T-helper 22 cell (primary cell): ENCODE measurements at places on chromosomes 2 and 18.
A peak's percentile ranks its signal among the peaks of the same experiment; 100 is the strongest.

DNA sequence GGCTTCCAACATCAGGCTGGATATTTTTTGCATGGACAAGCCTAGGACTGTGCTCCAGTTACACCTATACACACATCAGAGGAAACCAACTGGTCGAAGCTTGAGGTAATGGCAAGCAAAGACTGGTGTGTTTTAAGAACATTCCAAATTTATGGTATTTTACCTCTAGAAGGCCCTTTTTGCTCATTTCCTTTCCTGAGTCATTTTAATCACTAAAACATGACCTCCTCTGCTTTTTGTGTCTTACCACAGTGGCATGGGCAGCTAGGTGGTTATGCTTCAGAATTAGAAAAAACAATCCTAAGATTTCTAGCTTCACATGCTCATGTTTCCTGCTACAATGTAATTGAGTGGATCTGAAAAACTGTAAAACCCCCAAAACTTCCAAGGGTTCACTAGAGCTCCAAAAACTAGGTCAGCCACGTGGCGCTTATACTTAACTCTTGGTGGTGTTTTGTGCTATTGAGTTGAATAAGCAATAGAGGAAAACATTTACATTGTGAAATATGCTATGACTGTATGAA lies 30.6 kb upstream of the CHRNA1 start:
- DNase-seq, result no peak

DNA sequence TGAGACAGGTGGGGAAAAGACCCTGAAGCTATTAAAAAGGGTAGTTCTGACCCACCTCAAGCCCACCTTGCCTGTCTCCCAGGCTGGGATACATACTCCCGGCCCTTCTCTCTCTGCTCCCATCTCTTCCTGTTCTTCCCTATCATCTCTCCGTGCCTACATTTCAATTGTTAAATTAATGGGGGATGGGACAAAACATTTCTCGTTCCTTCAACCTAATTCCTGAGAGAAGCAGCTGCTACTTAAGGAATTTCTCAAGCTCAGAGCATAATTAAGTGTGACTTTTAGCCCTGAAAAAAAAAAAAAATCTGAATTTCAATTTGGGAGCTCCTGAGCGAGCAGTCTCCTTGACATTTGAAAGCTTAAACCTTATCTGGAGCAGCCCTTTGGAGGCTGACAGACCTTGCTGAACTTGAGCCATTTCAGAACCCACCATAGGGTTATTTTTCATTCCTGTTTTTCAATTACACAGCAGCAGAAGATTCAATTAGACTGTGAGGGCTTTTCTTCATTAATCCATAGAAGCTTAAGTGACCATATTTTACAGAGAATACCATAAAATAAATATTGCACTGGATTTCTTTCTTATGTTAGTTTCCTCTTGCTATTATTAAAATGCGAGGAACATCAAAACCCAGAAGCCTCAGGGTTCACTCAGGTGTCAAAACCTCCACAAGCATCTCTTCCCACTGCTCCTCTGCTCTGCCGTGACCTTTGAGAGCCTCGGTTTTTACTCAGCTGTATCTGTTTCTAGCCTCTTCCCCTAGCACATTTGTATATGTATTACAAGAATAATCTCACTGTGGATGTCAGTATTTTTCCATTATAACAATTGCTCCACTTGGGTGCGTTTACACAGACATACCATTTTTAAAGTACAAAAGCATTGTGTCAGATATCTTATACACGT lies 125.7 kb downstream of the B3GNT2 start:
- no peak for DNase-seq

DNA sequence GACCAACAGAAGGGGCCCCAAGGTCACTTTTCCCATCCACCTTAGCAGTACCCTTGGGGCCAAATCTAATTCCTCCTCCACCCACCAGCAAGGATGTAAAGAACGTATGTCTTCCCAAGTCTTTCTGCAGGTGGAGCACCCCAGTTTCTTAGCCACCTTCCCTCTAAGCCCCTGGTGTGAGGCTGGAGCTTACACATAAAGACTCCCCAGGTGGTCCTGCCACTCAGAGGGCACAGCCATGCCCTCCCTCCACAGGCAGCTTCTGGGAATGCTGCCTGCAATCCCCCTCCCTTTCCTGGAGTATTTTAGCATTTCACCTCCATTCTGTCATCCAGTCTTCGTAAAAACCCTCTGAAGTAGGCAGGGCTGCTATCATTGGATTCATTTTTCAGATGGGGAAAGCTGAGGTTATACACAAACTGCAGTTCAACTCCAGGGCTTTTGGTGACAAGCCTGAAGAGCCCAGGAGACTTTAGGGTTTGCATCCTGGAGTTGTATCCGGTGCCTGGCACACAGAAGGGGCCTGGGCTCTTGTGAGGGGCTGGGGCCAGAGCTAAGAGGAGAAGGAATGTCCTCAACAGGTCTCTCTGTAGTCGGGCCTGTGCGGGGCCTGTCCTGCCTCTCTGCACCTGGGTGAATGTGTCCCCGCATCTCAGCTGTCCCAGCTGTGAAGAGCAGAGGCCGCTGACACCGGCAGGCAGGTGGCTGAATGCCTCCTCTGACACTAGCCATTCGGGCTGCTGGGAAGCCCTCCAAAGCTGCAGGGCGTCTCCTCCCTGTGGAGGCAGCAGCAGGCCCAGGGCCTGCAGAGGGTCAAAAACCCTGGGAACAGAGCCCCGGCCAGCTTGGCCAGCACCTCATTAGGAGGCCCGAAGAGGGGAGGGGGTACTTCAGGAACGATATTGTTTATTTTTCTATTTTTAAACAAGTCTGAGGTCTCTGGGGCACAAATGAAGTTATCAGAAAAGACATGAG lies 27.6 kb downstream of the CIB4 start:
- no peak for DNase-seq

- DNase-seq, result no peak
These were observed 389.6 kb upstream of the CDH19 start for GRCh38 chr18:66993492-66993891.

DNA sequence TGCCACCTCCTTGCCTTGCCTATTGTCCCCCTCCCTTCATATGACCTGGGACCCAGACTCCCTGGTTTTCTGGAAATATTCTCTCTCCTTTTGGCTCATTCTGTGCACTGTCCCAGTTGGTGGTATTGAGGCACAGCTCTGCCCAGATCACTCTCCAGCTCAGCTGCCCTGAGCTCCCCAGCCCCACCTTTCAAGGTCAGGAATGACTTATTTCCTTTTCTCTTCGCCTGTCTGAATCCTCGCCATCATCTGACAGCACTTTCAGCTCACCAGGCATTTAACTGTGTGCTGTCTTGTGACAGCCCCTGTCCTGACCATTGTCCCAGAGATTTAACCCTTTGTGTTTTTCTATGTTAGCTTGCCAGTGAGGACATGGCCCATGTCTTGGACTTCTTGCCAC lies 133.0 kb downstream of the MSH2 start:
- DNase-seq, result no peak

DNA sequence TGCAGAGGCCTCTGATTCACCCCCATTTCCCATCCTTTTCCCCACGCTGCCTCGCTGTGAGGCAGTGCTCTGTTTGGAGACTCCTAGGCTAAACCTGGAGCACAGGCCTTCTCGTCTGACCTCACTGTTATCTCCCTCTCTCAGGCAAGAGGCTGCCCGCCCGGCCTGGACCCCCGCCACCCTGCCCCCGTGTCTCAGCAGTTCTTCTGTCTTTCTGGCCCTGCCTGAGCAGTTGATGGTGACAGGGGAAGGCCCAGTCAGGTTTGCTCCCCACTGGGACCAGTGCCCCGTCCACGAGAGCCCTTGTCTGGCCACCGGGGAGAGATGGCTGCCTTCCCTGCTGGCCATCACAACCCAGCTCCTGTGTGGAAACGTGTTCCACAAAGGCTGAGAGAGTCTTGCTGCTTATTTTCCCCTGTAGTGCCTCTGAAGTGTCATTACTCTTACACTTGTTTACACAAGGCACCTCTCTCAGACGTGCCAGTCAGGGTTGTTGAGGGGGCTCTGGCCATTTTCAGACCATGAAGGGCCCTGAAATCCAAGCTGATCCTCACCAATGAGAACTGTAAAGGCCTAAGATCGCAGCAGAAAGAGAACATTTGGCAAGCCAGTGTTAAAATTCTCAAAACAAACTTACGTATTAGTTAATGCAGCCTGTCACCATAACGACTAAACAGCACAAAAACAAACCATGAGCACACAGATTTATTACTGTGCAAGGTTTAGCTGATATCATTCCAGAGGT lies 210.9 kb downstream of the NDUFA10 start:
- DNase-seq, result no peak

- peak; percentile 7 for DNase-seq
These were observed 183.6 kb downstream of the SMAD7 start for GRCh38 chr18:48767090-48767690.

GRCh38 chr2:43708891-43709290 lies 32.7 kb upstream of the C1GALT1C1L start:
- DNase-seq, result no peak

- DNase-seq, result no peak
These were observed 13.2 kb upstream of the ATP6V1B1 start for GRCh38 chr2:70922235-70923234.
